ENCODE measurements at places on chromosomes 3 and 15. TPM values are rescaled to one million over a fixed set of nuclear protein-coding genes. Genes with fewer than 3 reads are reported as not detected.

ANKRD63 gene
- not detected for total RNA-seq

VGLL3 gene
- under 0.01 TPM for total RNA-seq

SLC9C1 gene
- total RNA-seq = 0.10 TPM

CORO2B gene
- 0.10 TPM for total RNA-seq

CYP8B1 gene
- under 0.01 TPM for total RNA-seq

ADCY5 gene
- not detected for total RNA-seq

GAP43 gene
- not detected for total RNA-seq

DUSP7 gene
- 7.0 TPM for total RNA-seq

TGFBR2 gene
- 209 TPM for total RNA-seq

FAM3D gene
- not detected for total RNA-seq

RETNLB gene
- not detected for total RNA-seq

NOX5 gene
- not detected for total RNA-seq

TMIE gene
- 0.31 TPM for total RNA-seq

KLHL40 gene
- not detected for total RNA-seq

NIT2 gene
- total RNA-seq = 14.8 TPM

ZMAT3 gene
- total RNA-seq = 5.8 TPM

SIDT1 gene
- total RNA-seq = 38.5 TPM

REC114 gene
- total RNA-seq = not detected

TMEM40 gene
- total RNA-seq = 3.8 TPM

CYP1A2 gene
- not detected for total RNA-seq

FEZF2 gene
- total RNA-seq = not detected

PPP1R14D gene
- total RNA-seq = not detected

TERC gene
- total RNA-seq = 382 TPM

FOXB1 gene
- 0.10 TPM for total RNA-seq

PLA2G4D gene
- not detected for total RNA-seq

Data from mononuclear cell (primary cell).